Cerebellum (tissue), 4 donors: ENCODE measurements at places on chromosomes 11 and 22.

DNA sequence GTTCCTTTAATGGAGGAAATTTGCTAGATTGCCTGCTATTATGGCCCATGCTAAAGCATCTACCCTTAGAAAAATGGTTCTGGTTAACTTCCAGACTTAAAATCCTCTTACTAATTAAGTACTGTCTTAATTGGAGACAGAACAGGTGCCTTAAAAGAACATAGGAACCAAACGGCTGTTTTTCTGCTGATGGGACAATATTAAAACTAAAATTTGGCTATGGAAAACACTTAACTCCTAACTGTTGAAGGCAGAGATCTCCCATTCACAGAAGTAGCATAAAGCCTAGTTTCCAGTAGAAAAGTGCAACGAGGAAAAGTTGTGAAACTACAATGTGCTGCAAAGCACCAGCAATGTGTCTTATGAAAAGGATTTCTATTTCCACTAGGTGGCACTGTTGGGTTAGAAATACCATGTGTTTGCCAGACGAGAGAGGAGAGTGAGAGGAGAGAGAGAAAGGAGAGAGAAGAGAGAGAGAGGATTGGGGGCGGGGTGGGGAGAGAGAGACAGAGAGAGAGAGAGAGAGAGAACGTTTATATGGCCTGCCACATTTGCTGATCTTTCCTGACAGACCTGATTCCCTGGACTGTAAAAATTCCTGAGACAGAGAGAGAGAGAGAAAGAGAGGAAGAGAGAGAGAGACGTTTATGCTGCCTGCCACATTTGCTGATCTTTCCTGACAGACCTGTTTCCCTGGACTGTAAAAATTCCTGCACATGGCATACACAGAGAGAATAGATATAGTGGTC, 51.5 kb downstream of the FAM181B start:
- no peak for DNase-seq

GRCh38 chr11:17812865-17813187, 78.2 kb downstream of the KCNC1 start:
- DNase-seq = no peak

DNA sequence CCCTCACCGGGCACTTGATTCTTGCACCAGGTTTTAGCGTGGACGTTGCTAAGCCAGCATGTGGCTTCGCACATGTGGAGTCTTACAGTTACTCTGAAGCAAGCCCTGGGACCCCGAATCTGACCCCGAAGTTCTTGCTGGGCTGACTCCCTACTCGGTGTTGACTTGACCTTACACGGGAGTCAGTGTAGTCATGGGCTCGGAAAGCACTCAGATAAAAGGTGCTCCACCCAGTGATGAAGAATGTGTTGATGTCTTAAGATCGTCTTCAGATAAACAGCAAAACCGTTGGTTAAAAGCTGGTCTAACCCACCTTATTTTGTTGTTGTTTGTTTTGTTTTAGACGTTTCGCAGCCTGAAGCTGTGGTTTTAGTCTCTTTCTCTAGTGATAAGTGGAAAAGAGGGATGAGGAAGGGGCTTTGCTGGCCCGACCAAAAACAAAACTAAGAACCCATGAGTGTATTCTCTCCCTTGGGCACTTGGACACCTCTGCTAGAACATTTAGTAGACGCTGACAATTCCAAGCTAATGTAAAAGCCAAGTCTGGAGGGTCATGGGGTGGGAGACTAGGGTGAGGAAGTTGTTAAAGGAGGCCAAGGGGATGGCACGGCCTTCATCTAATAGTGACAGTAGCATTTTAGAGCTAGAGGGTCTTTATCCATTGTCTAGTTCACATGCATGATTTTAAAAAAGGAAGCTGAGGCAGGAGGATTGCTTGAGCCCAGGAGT, 69.9 kb downstream of the BCR start:
- DNase-seq = no peak

- no peak for DNase-seq
These were observed 1585.2 kb upstream of the TENM4 start for GRCh38 chr11:81026032-81026431.

DNA sequence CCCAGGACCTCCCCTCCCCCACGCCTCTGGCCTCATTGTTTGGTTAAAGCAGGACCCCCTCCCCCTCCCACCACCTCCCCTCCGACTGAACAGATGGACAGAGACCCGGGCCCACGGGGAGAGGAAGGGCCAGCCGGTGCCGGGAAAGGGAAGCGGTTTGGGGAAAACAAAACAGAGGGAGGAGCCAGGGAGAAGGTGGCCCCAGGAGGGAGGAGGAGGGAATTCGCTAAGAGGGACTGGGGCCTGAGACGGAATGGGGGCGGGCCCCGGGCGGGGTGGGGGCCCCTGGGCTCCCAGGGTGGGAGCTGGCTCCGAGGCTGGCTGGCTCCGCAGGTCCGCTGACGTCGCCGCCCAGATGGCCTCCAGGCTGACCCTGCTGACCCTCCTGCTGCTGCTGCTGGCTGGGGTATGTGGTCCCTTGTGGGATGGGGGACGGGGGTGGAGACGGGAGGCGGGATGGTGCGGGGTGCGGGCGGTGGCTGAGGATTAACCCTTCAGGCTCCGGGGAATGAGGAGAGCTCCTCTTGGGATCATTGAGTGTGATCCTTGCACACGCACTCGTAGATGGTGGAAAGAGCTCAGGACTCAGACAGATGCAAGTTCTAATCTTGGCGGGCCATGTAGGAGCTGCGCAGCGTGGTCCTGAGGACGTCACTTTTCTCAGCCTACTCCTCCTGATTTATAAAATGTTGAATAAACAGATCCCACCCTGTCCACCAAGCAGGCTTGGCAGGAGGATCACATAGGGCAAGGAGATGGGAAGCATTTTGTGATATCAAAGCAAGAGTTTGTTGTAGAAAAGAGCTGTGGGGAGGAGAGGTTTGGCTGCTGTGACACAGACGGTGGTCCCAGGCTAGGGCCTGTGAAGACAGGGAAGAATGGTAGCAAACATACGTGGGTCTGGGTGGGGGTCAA, 688 bp downstream of the SERPING1 start:
- peak; percentile 71 for DNase-seq

GRCh38 chr11:125944350-125945010, 1.4 kb upstream of the VSIG10L2 start:
- no peak for DNase-seq

- DNase-seq = no peak
These were observed 23.5 kb downstream of the APLNR start for GRCh38 chr11:57213342-57214097.

GRCh38 chr11:116124922-116125714, 620.9 kb upstream of the CADM1 start:
- DNase-seq = no peak

GRCh38 chr11:22263613-22264012, 70.7 kb downstream of the ANO5 start:
- no peak for DNase-seq

DNA sequence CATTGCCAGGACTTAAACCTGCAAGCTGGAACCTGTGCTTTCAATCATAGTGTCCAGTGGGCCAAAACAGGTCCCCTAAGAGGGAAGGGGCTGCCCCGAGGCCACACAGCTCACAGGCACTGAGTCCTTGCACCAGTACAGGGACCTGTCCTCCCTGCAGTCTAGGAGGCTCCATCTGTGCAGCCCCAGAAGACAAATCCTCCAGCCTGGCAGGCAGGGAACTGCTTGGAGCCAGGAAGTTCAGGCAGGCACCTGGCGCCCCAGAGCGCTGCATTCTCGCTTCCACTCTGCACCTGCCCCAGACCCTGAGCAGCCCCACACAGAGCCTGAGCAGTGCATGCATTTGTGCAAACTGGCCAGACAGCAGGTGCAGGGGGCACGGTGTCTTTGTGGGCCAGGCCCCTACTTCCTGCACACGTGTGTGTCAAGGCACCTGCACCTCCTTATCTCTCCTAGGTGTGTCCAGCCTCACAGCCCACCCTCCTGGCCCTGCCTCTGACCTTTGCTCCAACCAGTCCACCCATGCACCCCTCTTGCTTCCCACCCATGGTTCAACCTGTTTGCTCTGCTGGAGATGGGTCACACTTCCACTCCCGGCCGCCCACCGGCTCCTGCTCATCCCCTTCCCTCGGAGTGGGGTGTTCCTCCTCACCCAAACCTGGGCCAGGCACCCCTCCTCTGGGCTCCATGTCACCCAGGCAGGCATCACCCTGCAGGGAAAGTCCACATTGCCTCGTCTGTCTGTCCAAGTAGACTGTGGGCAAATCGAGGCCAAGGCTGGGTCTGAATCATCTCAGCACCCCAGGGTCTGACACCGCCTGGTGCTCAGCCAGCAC, 19.0 kb downstream of the LINC01488 start:
- DNase-seq = peak; percentile 53

DNA sequence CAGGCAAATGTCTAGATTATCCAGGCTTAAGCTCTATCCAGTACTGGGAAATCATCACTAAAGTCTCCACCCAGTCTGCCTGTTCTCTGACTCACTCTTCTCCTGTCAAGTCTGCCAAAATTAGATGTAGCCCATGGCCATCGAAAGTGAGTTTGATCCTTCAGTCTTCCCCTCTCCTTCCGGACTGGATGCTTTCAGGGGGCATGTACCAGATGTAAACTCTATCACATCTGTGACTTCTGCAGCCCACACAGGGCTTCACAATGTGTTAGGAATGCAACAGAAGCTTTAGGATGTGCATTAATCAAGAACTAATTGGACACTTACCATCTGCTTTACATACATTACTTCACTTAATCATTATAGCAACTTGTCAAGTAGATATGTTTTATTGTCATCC, 12.3 kb downstream of the ME3 start:
- DNase-seq = no peak

GRCh38 chr11:109945626-109946321, 147.4 kb upstream of the ZC3H12C start:
- no peak for DNase-seq

GRCh38 chr22:41768430-41768829, 32.0 kb upstream of the CCDC134 start:
- no peak for DNase-seq

DNA sequence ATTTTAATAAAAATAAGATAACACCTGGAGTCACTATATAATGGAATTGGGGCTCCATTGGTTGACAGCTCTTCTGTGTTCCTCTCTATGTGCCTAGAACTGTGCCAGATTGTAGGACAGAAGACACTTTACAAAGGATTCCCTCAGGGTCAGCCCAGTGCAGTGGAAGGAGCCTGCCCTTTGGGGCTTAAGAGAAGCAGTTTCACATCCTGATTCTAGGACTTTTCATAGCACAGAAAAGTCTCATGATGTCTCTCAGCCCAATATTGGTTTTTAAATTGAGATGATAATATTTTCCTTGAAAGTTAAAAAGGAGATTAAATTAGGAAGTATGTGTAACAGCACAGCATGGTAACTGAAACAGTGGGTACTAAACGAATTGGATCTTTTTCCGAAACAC, 7.1 kb downstream of the PLAAT4 start:
- DNase-seq = no peak

GRCh38 chr11:72758690-72759389, 6.6 kb upstream of the ARAP1 start:
- DNase-seq = peak; percentile 39

DNA sequence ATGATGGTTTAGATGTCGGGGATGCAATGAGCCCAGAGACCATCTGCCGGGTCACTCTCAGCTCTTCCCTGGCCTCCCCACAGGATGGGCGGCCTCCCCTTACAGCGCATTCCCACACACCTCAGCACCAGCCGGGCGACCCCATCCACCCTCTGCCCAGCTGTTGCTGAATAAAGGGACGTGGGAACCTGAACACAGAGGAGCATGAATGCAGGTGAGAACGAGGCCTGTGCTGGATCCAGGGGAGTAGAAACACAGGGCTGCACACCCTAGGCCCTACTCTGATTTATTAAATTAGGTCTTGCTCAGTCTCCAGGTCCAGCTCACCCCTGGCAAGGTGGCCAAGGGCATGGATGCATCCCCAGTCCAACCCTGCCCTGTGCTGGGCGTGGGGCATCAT, 180.5 kb downstream of the CTTN start:
- DNase-seq = no peak

GRCh38 chr11:110929129-110929528, 216.9 kb upstream of the ARHGAP20 start:
- no peak for DNase-seq

DNA sequence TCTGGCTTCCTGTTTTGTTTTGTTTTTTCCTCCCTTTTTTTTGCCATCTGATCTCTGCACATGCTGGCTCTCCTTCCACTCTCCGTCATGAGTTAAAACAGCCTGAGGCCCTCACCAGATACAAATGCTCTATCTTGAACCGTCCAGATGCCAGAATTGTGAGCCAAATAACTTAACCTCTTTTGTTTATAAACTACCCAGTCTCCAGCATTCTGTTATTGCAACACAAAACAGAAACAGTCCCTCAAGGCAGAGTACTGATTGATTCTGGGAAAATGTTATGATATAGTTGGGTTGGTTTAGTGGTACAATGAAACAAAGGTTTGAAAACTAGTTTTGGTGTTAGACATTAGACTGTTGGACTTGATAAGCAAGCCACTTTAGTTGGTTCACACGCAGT, 1390.0 kb upstream of the RAG2 start:
- DNase-seq = no peak

DNA sequence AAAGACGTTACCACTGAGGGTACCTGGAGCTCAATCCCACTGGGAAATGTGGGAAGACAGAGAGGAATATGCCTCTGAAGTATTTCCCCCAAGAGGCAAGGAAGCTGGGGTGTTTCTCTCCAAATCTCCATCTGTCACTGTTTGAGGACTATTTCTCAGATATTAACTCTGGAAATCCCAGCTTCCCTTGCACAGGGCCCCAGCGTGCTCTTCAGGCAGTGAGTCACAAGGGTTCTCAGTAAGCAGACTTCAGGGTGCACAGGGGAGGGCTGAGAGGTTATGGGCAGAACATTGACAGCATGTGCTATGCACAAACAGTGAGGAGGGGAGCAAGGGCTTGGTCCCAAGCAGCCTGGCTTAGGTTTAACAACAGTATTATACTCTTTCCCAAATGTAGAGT, 60.9 kb upstream of the EED start:
- no peak for DNase-seq

- DNase-seq = no peak
These were observed 137.2 kb upstream of the MTMR2 start for GRCh38 chr11:96061069-96061468.

GRCh38 chr11:8239536-8240228, 24.0 kb downstream of the LMO1 start:
- no peak for DNase-seq

DNA sequence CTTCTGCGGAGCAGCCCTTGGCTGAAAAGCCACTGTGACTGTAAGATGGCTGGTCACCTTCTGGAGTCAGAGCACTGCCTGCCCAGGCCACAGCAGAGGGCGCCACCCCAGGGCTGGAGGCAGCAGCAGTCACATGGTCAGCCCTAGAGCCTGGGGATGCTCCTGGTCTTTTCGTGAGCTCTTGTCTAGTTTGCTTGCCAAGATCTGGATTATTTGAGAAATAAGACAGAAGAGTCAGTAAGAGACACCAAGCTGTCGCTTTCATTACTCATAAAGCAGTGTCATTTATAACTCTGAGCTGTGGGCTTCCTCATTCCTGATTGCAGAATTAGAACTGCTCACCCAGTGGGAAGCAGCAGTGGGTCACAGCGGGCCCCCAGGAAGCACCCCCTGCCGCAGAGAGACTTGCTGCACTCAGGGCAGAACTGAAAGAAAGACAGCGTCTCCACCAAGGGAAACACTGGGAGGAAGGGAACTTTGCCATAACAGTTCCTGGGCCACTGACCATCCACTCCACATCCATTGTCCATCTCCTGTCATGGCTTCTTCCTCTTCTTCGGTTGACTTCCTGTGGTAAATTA, 56.7 kb downstream of the PPP6R2 start:
- DNase-seq = peak; percentile 68
